AG04449 (cell line): ENCODE measurements at places on chromosomes 5 and 9.
A peak's percentile ranks its signal among the peaks of the same experiment; 100 is the strongest.

DNA sequence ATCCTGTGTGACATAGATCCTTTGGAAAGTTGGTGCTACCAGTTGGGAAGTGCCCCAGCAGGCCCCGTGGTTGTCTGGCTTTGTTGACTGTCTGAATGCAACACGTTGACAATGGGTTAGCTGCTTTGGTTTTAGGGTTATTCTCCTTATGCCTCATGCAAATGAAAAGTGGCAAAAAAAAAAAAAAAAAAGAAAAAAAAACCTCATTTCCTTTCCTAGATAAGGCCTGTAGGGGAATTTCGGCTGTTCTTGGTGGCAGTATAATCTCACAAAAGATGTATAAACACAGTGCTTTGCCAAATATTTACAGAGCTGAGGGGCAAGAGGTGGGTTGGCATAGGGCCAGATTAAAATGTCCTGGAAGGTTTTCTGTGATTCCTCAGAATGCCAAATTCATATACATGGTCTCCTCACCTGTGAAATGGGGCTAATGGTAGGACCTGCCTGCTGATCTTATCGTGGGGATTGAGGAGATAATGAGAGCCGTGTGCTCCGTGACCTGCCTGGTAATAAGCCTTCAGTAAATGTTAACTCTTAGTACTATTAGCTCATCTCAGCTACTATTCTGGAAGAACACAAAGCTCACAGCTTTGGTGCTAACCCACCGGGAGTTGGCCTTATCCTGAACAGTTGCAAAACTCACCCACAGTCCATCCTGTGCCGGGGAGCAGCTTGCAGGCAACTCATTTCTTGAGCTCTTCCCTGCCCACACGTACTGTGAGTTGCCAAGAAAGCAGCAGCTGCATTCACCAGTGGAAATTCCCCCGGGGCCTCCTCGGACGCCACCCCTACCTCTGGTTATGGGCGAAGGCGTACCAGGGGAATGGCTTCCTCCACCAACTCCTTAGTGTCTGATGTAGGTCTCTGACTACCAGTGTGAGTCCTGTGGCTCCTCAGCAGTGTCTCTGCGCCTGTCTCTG is 220.3 kb downstream of the NR3C1 start:
- DNase-seq = no peak

GRCh38 chr5:97835112-97835511 is 652.1 kb upstream of the RIOK2 start:
- no peak for DNase-seq

DNA sequence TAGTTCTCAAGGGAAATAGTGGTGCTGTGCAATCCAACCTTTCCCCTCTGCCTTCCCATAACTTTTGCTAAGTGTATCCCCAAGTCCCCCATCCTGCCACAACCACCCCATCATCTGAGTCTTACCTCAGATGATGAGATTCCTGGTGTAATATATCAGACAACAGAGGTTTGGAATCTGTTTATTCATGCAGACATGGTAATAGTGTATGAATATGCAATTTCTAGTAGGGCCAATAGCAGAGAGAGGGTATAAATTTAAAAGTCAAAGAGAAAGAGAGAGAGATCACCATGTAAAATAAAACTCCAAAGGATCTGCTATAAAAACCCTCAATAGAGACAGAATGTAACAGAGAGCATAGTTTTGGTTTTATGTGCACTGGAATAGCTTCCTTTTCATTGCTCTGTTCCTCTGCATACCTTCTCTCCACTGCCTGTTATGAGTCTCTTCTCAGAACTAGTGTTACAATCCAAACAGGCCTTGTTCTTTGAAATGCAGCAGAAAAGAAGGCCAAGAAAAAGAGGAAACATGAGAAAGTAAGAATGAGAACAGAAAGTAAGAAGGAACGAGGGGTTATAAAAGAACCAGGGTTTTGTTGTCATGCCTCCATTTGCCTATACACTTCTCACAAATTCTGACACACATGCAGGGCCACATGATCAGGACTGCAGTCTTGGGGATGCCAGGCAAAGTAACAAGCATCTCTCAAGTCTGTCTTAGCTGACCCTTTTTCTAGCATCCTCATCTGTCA is 278.0 kb downstream of the CETN3 start:
- DNase-seq = no peak

GRCh38 chr9:99572567-99572966 is 249.1 kb upstream of the NR4A3 start:
- DNase-seq = no peak

GRCh38 chr9:16806674-16807073 is 63.8 kb downstream of the BNC2 start:
- DNase-seq = no peak

DNA sequence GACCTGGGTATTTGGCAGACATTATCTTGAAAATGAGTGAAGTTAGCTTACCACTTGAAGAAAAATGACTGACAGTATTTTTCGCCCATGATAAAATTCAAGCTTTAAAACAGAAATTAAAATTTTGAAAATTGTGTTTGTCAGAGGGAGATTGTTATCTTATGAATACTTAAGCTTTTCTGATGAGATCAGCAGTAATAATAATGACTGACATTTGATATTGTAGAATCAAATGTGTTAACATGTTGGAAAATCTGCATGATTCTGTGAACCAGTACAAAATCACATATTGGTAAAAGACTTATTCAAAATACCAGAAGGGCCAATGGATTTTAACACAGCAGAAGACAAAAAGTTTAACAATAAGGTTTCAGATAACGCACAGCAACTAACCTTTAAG is 94.0 kb downstream of the MSX2 start:
- no peak for DNase-seq

DNA sequence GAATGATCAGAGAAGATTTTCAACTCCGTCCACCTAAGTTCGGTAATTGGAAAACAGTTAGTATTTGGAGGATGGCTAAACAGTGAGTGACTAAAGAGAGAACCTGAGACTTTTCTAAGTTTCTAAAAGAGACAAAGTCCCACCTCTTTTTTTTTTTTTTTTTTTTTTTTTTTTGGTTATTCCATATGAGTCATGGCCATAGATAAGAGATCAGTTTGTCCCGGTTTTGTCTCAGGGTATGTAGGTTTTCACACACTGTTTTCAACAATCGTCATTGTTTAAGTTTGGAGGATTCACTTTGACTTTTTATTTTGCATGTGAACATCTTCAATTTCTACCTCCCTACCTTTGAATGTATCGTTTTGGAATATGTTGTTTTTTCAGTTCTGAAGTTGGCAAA is 85.9 kb downstream of the NTRK2 start:
- no peak for DNase-seq

GRCh38 chr5:38764937-38765391 is 80.8 kb upstream of the OSMR start:
- DNase-seq = no peak

- no peak for DNase-seq
Observed at GRCh38 chr5:74594137-74595040, 46.1 kb downstream of the ENC1 start.

DNA sequence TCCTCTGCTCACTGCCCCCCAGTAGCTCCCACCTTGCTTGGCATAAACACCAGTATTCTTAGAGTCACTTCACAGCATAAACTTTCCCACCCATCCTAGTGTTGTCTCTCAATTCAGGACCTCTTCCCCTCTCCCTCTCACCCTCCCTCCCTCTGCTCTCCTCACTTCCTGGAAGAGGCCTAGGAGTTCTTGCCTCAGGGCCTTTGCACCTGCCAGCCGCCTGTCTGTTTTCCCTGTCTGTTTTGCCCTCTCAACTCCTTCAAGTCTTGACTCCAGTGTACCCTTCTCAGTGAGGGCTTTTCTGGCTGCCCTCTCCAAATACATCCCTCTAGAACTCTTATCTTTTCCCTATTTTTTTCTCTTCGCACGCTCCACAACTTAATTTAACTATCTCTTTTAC is 86.2 kb downstream of the ENTREP1 start:
- no peak for DNase-seq

GRCh38 chr9:99368341-99369326 is 146.6 kb downstream of the SEC61B start:
- peak; percentile 17 for DNase-seq

GRCh38 chr5:126449751-126450271 is 26.6 kb downstream of the GRAMD2B start:
- no peak for DNase-seq

- DNase-seq = no peak
Observed at GRCh38 chr5:103035701-103036100, 84.2 kb downstream of the GIN1 start.

- no peak for DNase-seq
Observed at GRCh38 chr5:157212307-157212706, 31.7 kb downstream of the ITK start.

DNA sequence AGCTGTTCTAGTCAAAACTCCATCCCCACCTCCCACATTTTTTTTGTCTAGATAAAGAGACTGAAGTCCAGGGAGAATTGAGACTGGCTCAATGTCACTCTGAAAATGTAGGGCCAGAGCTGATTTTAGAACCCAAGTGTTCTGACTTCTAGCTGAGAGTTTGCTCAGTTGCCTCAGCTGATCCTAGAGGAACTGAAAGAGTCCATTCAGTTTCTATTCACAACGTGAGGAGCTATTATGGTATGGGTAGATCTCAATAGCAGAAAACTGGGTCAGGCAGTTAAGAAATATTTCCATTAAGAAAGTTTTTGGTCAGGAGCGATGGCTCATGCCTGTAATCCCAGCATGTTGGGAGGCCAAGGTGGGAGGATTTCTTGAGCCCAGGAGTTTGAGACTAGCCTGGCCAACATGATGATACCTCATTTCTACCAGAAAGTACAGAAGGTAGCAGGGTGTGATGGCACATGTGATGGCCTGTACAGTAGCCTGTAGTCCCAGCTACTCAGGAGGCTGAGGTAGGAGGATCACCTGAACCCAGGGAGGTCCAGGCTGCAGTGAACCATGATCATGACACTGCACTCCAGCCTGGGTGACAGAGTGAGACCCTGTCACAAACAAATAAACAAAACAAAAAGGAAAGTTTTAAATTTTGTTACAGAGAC is 61.7 kb downstream of the GLRA1 start:
- no peak for DNase-seq

DNA sequence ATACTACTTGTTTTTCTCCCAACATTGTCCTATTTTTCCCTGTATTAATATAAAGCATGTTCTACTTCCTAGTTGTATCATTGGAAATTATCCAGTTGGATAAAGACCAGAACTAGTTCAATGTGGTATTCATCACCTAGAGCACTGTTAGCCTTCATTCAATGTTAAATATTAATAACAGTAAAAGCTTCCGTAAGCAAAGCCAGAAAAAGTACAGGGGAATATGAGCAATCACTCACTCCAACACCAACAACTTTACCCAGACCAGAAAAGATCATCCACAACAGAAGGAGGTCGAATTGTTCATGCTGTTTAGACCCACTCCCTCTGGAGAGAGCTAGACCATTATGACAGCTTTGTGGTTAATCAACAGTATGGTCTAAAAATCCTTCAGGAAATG is 728.4 kb downstream of the MAT2B start:
- DNase-seq = no peak

DNA sequence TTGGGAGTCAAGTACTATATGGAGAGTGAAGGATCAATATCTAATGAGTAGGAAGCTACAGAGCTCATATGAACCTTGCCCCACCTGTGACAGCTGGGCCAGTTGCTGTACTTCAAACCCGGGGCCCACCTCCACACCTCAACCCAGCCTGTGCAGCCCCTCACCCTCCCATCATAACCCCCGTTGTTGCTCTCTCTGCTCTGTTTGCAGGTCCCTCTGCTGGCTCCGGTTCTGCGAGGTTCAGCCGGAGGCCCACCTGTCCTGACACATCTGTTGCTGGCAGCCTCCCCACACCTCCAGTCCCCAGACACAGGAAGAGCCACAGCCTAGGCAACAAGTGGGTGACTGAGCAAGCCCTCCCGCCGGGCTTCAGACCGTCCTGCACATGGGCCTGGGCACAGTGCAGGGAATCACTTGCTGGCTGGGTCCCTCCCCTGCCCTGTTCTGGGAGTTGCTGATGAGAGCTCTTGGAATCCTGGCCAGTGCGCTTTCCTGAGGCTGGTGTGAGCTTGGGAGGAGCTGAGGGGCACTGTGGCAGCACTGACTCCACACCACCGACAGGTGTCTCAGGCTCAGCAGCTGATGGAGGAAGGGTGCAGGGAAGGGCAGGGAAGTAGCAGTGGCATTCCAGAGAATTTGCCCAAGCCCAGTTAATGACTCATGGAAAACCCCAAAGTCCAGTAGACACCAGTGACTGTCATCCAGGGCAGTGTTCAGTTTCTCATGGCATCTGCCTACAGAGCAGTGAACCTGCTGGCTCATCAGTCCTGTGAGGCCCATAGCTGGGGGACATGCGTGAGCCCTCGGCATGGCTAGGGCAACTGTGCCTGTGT is 69.5 kb upstream of the GARNL3 start:
- DNase-seq = no peak

- DNase-seq = no peak
Observed at GRCh38 chr9:35488021-35488420, 1.9 kb upstream of the RUSC2 start.

GRCh38 chr5:16819522-16820167 is 116.4 kb downstream of the MYO10 start:
- peak; percentile 72 for DNase-seq

DNA sequence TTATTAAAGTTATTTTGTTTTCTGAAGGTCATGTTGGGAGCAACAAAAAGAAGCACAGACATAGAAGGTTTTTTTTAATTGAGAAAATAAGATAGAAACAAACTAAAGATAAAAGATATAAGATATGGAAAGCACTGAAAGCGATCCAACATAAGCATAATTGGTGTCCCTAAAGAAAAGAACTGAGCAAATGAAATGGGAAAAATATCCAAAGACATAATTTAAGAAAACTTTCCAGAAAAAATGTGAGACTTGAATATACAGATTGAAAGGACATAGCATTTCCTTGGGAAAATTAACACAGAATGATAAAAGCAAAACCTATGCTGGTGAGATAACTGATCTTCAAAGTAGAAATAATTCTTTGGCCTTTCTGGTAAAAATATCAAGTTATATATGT is 289.3 kb downstream of the KIAA0825 start:
- DNase-seq = no peak

DNA sequence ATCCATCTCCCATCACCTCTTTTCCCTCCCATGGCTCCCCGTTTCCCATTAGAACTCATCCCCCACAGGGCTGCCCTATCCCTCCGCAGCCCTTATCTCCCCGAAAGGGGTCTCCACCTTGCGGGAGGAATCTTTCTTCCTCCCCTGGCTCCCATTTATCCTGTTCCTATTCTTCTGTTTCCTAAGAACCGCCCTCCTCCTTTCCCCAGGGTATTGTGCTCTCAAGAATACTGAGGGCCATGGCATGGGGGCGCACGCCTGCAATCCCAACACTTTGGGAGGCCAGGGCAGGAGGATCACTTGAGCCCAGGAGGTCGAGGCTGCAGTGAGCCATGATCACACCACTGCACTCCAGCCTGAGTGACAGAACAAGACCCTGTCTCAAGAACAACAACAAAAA is 665 bp downstream of the CD72 start:
- no peak for DNase-seq

DNA sequence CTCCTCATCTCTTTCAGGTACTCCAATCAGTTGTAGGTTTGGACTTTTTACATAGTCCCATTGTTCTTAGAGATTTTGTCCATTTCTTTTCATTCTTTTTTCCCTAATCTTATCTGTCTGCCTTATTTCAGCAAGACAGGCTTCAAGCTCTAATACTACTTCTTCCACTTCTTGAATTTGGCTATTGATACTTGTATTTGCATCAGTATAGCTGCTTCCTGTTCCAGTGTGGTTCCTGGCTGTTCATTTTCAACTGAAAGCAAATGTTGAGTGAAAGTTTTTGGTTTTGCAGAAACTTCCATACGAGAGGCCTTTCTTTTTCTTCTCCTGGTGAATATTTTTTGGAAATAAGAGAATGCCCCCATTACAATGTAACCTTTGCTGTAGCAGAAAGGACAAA is 12.0 kb upstream of the IFNA1 start:
- DNase-seq = no peak

GRCh38 chr9:4301296-4301695 is 1.4 kb upstream of the GLIS3 start:
- peak; percentile 88 for DNase-seq

- DNase-seq = no peak
Observed at GRCh38 chr5:579211-579610, 32.9 kb upstream of the CEP72 start.
